AG10803 (cell line): ENCODE measurements at places on chromosomes 16 and 17.
A peak's percentile ranks its signal among the peaks of the same experiment; 100 is the strongest.

GRCh38 chr16:57522960-57523359, 13.4 kb downstream of the CCDC102A start:
- no peak for DNase-seq

GRCh38 chr16:73015612-73016487, 32.1 kb downstream of the ZFHX3 start:
- DNase-seq = no peak

DNA sequence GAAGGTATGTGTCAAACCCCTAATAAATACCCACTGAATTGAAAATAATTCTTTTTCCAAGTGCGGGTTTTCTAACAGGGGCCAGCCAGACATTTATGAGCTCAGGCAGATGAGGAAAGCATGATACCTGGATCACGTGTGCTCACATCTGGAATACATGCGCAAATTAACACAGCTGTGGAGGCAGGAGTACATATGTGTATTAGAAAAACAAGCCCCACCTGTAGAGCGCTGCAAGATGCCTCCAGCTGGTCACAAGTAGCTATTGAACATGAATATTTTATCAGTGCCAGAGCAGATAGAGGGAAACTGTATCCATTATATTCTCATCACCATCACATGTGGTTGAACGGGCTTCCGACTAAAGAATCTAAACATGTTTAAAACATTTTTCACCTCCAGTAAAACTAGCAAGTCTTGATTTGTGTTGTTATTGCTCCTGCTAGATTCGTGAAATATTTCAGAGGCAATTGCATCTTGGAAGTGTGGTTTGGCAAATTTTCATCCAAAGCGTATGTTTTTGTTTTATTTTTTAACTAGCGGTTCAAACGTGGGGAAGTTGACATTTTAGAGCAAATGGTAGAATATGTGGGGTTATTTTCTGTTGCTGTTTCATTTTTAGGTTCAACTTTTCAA, 482.8 kb downstream of the CDH13 start:
- DNase-seq = peak; percentile 86

DNA sequence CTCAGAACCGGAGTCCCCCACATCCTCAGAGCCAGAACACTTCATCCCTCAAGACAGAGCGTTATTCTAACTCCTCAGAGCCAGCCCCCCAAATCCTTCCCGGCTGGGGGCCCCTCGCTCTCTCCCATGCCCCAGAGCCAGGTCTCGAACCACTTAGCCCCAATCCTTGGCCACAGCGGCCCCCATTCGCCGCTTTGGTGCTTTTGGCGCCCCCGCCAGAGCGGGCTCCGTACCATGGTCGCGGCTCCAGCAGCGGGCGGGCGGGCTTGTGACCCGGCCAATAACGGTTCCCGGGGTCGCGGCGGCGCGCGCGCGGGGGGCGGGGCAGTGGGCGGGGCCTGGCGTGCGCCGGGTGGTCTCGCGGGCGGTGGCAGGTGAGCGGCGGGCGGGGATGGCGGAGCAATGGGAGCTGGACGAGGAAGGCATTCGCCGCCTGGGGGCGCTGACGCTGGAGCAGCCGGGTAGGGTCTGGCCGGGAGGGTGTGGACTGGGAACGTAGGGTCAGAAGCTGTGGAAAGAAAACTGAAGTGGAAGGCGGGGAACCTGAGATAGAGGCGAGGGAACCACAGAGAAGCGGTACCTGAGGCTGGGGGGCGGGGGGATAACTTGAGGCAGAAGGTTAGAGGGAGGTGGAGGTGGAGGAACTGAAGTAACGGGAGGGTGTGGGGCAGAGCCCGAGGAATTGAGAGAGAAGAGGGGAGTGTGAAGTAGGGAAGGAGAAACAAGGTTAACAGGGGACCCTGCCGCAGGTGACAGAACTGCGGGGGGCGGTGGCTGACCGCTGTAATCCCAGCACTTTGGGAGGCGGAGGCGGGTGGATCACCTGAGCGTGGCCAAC, at the start of the genes KCTD19 and LRRC36:
KCTD19 (minus strand) TSS at position 270 of the 838 bp plus-strand sequence; CDS start at position 236, 34 bp downstream.
LRRC36 (plus strand) TSS at position 344 of the 838 bp plus-strand sequence; CDS start at position 392, 48 bp downstream.
- no peak for DNase-seq

DNA sequence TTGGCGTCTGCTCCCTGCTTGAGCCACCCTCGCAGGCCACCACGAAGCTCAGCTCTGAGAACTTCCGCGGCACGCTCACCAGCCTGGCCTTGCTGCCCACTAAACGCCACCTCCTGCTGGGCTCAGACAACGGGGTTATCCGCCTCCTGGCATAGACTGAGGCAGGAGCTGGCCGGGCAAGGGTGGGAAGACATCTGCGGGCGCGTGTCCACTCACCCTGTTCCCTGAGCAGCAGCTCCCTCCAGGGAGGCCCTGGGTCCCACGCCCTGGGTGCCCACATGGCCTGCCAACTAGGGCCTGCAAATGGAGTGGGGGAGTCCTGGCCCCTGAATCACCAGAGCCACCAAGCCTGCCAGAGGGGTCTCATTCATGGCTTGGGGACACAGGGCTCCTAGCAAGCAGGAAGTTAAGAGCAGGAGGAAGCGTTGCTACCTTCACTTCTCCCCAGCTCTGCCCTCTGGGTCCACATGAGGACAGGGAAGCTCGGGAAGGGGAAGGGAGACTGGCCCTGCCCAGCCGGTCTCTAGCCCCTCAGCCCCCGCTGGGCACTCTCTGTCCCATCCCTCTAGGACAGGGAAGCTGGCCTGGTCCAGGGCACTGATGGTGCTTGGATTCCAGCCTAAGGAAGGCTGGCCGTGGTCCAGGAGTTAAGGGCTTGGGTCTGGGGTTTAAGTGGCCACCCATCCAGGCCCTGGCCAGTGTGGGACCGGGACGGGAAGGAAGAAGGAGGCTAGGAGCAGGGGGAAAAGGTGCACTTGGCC, 5.0 kb upstream of the SERPINF2 start:
- no peak for DNase-seq

GRCh38 chr17:55833306-55833705, 82.5 kb downstream of the PCTP start:
- peak; percentile 26 for DNase-seq

DNA sequence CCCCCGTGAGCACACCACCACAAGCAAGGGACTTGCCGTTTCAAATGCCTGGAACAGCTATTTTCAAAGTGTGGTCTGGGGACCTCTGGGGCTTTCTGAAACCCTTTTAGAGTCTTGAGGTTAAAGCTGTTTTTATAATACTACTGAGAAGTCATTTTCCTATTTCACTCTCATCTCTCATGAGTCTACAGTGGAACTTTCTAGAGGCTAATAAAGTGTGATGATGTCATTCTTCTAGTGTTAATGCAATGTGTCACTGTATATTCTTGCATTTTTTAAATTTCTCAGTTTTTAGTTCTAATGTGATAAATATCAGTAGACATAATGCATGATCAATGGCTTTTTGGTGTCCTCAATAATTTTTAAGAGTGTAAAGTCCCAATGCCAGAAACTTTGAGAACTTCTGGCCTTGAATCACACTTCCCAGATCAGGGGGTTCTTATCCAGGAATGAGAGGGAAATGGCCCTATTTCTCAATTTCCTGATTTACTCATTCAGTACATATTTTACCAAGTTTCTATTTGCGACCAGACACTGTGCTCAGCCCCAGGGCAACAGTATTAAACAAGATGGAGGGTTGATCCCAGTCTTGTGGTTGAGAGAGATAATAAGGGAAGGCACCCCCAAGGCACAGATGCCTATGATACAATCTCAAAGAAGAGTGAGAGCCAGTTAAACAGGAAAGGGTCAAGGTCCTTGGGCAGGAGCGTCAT, 444.0 kb downstream of the HS3ST3B1 start:
- peak; percentile 72 for DNase-seq

DNA sequence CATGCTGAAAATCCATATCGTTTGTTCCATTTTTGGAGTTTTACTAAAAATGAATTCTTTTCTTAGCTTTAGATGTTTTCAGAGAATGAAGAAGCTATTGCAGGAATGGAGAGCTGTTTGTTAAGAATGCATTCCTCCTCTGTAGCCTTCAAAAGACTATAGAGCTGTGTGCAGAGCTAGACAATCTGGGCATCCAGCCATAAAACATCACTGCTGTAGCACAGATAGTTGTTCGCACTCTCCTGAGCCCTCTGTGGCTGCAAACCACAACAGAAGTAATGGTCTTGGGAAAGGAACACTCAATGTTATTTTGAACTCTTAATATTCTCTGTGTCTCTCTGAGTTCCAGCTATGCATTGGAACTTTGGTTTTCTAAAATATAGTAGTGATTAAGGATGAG, 4.9 kb downstream of the TNRC6C start:
- DNase-seq = peak; percentile 95

DNA sequence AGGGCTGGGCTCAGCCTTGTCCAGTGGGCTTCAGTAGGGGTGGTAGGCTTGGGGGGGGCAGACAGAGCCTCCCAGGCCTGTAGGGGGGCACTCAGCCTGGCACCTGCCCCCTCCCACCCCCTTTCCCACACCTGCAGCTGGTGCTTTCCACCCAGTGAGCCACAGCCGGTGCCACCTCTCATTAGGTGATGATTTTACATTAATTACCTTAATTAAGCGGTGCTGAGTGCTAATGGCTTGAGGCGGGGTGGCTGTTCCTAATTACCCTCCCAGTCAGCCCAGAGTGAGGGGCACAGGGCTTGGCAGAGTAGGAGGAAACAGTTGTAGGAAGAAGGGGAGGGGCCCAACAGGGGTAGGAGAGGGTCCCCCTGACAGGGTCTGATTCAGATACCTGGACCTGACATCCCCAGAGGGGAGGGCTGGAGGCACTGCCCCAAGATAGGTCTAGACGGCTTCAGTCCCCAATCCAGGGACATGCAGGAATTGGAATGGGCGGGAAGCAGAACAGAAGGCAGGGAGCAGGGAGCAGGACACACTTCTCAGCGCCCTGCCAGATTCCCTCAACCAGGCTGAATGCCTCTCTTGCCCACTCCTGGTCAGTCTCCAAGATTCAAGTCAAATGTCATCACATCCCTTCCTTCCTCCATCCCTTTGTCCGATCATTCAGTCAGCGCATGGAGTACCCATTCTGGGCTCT, 26.5 kb upstream of the PHF12 start:
- DNase-seq = no peak

GRCh38 chr17:70901870-70902269, 732.5 kb downstream of the KCNJ2 start:
- DNase-seq = no peak

- DNase-seq = peak; percentile 68
Observed at GRCh38 chr17:5203908-5204294, 12.2 kb upstream of the ZNF594 start.

DNA sequence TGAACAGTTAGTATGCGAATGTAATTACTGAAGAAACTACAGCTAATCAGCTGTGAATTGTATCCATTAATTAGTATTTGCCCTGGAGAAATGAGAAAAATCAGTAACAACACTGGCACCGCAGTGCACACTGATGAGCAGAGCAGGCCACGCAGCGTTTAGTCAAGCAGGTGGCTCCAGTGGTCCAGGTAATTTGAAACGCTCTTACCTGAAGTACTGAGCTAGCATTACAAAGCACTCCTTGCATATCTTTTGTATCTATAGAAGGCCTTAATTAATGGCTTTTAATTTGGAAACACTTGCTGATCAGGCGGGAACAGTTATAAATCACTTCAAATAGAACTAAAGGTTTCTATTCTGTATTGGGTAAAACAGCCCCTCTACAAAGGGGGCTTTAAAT, 76.4 kb downstream of the TOX3 start:
- DNase-seq = no peak

DNA sequence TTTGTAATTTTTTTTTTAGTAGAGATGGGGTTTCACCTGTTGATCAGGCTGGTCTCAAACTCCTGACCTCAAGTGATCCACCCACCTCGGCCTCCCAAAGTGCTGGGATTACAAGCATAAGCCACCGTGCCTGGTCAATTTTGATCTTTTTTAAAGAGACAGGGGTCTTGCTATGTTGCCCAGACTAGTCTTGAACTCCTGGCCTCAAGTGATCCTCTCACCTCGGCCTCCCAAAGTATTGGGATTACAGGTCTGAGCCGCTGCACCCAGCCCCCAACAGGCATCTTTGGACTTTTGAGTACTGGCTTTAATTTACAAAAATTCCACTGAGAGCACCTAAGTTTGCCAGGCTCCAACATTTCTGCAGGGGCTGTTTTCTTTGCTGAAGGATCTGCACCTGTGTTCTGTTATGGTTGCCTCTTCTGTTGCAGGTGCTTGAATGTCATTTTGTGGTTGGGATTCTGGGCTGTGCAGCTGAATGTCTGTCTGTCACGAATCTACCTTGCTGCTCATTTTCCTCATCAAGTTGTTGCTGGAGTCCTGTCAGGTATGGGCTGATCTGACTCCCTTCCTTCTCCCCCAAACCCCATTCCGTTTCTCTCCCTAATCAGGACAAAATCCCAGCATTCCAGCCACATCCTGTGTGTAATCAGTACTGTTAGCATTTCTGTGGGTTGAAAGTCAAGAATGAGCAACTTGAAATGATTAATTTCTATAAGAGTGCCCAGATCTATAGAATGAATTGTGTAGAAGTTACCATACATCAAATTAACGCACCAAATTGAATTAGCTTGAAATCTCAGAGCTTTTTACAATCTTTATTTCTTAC, 8.5 kb downstream of the G6PC1 start:
- no peak for DNase-seq

DNA sequence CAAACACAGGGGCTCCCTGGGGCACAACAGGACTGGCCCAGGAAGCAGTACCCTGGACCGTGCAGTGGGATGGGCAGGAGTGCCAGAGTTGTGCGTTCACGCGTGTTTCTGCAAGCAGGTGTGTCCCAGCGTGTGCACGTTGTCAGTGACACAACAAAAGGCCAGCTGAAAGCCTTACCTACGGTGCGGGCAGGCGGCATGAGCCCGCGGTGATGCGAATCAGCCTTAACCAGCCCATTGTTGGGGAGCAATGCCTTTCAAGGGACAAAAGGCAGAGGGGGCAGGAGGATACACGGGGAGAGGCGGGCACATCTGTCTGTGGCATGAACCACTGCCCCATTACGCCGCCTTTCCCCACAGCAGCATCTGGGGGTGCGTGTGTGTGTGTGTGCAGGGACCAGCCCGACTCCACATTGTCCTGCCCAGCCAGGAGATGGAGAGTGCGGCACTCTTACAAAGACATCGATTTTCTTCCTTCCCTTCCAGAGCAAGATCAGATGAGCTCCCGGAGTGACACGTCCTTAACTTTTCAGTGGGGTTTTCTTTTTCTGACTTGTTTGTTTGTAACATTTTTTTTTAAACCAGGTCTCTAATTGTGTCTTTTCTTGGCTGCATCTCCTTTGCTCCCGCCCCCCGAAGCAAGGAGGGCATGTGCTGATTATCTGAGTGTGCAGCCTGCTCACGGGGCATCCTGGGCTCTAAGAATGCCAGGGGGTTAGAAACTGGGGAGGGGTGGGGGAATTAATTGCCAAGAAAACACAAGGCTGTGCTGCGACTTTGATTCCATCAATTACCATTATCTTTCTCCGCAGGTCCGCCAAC, 158.1 kb downstream of the ZNF423 start:
- DNase-seq = no peak

DNA sequence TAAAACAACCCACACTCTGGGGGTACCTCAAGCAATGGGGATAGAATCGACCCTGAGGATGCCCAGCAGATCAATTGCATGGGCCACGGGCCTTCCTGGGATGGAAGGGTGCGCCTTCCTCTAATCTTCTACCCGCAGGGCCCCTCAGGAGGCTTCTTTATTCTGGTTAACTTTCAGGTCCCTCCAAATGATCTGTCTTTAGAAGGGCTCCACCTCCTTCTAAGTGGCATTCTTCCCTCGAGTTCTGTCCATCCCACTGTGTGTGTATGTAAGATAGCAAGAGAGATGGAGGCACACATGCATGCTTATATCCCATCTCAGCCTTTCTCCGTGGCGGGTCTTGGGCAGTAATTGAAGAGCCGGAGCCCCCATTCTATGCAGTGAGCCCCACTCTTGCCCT, 125.7 kb downstream of the MRM1 start:
- no peak for DNase-seq

GRCh38 chr17:17155568-17155967, 50.6 kb downstream of the PLD6 start:
- no peak for DNase-seq

- peak; percentile 20 for DNase-seq
Observed at GRCh38 chr17:63699638-63700527, at the start of gene LIMD2. LIMD2 (minus strand) TSS chr17:63700125; CDS start chr17:63699298, 827 bp downstream.
